ENCODE measurements at places on chromosomes 3 and 15.
A peak's percentile ranks its signal among the peaks of the same experiment; 100 is the strongest.

- DNase-seq = no peak
Measured at GRCh38 chr3:178001670-178002101, 534.5 kb upstream of the KCNMB2 start.

DNA sequence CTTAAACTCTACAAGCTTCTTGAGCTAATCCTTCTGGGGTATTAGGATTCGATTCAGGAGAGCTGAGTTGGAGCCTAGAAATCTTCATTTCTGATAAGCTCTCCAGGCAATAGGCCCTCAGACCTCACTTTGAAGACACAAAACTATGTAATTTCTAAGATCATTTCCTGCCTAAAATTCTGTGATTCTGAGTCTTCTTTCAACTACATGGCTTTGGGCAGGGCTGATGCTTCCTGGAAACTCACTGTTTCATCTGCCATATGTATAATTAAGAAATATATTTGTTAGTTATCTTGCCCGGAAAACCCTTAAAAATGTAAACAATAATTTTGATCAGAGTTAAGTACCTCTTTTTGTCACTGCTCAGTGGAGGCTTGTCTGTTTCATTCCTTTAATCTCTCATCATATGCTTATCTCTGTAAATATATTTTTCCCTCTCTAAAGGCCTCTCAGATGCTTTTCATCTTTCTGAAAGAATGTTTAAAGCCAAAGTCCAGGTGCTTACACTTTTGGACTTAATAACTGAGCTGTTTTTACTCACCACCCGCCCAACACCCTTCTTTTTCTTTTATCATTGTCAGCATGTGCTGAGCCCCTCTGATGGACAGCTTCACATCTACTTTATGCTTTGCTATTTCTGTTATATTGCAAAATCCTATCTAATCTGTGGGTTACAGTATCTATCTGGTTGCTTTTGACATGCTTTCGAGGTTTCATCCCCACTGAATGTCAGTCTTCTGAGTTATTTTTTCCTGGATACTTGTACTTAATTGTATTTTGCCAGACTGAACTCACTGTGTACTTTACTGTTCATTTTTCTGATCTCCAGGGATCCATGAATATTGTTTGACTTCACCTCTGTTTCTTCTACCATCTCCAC, 38.2 kb downstream of the FILIP1L start:
- no peak for DNase-seq

DNA sequence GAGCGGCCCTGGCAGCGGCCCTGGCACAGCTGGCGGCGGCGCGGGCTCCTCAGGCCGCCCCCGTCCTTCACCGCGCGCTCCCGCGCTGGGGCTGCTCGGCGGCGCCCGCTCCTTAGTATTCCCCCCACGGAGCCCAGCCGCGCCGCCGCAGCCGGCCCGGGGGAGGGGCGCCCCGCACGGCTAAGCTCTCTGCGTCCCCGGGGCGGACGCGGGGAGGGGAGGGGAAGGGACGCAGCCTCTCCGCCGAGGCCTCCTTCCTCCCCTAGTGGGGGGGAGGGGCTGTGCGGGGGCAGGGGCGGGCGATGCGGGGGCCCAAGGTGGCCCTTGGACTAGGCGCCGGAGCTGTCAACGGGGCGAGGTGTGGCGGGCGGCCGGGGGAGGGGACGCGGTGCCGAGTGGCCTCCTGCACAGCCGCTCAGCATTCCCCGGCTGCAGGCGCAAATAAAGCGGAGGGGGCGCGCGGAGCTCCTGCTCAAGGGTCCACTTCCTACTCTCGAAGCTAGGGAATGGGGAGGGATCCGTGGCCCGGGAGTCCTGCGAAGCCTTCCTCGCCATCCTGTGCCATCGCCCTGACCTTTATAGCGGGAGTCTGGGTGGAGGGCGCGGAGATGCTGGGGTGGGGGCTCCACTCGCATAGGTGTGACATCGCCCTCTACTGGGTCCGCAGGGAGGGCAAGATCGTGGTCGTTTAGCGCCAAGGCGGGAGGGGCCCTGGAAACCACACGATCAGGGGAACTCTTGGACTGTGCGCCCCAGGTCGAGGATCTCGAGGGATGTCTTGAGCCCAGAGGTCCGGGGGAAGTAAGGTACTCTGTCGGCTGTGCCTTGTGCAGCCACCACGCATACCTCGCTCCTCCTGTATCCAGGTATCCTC, 22.2 kb downstream of the EPHB3 start:
- DNase-seq = peak; percentile 43

DNA sequence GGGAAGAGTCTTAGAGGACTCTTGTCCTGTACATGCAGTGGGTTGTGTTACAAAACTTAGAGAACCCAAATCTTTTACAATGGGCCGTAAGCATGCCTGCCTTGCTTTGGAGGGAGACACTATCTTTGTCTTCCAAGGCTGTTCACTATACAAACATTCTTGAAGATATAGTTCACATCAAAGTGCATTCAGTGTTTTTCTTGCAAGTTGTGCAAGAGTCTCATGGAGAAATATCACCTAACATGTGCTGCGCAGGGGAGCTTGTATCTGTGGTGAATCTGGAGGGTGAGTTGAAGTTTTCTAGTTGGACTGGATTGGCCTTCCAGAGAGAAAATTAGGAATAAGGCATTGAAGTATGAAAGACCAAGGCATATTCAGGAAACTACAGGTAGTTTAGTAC, 7.8 kb upstream of the PRTG start:
- no peak for DNase-seq

DNA sequence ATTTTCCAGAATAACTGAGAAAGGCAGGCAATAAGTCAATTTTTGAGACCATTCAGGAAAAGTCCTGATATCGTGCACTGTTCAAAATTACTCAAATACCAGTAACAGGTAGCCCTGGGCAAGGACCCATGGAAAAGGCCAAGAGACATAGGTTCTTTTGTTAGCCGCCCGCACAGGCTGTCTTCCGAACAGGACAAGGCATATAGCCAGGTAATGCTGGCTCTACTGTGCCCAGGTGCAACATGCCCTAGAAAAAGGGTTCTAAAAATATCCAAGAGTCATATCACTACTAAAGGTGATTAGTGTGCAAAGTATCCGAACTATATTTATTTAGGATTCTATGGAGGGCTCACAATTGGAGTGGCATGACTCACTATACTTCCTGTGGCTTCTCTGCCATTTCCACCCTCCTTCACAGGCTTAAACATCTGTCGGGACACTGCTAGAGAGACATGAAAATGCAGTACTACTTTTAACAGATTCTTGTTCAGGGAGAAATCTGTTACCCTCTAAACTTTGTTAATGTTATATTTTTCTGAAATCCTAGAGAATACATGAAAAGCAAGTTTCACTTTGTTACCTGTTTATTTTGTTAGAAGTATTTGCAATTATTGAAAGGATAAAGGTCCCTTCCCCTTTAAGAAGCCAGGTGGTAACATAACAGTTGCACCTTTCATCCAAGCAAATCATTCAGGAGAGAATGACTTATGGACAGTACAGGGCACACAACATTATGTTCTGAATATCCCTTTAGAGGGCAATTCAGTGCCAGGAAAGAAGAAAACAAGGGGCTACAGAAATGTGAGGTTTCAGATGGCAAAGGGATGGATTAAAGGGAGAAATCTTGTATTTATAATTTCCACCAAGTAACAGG, 293.3 kb upstream of the THBS1 start:
- no peak for DNase-seq
